ENCODE measurements at places on chromosomes 2 and 18. TPM values are rescaled to one million over a fixed set of nuclear protein-coding genes. Genes with fewer than 3 reads are reported as not detected.

- no peak for DNase-seq
Observed at GRCh38 chr2:216424274-216424673, 12.0 kb downstream of the SMARCAL1 start.

DNA sequence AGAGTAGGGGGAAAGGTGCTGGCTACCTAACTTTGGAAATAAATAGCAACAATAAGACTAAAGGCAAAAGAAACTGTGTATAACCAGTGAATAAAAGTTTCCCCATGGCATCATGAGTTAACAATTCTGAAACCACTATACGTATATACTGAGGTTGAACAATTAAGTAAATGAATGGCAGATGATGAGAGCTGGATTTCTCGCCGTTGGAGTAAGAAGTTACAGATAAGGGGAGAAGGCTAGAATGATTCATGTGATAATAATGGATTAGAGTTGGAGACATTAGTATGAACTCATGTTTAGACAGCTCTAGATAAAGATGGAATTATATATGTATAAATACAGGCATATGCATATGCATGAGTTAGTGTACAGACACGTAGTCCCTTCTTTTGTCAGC, 152.7 kb downstream of the UBR3 start:
- DNase-seq, result no peak

GRCh38 chr2:98823196-98824170, 92.6 kb upstream of the MGAT4A start:
- no peak for DNase-seq

DNA sequence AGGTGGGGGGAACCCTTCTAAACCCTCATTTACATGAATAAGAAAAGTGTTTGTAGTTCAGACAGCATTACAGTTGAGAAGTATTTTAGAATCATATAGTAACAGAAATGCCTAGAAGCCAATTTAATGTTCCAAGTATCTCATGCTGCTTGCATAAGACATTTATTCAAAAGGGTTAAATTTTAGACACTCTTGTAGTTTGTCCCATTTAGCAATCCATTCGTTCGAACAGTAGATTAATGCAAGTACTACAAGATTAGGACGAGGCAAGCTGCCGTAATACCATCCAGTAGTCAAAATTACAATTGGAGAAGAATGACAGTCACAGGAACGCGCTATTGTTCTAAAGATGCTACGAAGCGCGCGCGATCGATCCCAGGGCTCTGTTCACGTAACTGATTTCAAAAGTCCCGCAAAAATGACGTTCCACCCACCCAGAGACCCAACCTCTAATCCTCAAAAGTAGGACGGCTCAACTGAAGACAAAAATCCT, 1.2 kb downstream of the TMEM237 start:
- no peak for DNase-seq

DNA sequence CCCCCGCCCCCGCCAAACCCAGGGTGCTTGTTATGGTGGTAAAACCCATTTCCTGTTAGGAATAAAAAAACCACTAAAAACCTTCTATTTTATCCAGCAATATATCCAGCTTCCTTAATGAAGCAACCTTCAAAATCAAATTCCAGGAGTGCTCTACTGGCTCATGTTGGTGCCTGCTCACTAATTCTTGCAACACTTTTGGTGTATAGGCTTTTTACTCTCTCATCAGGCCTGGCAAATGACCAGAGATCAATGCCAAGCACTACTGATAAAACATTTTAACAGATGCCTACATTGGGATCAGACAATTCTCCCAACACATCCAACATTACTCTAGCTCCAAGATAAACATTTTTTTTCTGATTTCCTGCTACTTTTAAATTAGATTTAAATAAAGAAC, 312.4 kb downstream of the KCNJ3 start:
- no peak for DNase-seq

- no peak for DNase-seq
Observed at GRCh38 chr2:156349161-156349560, 16.6 kb upstream of the NR4A2 start.

DNA sequence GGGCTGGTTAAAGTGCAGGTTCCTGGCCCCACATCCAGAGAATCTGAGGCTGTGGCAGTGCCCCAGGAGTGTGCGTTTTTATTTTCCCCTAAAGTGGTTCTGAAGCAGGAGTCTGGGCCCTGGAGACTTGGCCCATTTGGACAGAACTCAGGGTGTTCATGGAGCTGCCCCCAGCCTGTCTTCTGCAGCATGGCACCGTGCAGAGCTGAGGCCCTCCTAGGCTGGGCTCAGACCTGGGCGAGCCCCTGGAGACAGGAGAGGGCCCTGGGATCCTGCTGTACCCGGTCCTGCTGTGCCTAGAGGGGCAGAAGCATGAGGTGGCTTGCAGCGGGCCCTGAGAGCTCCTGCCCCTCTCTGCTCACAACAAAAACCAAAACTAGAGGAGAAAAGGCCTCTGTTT, 58.8 kb upstream of the B3GNT7 start:
- no peak for DNase-seq

GRCh38 chr2:65688141-65688886, 255.9 kb upstream of the SPRED2 start:
- no peak for DNase-seq

DNA sequence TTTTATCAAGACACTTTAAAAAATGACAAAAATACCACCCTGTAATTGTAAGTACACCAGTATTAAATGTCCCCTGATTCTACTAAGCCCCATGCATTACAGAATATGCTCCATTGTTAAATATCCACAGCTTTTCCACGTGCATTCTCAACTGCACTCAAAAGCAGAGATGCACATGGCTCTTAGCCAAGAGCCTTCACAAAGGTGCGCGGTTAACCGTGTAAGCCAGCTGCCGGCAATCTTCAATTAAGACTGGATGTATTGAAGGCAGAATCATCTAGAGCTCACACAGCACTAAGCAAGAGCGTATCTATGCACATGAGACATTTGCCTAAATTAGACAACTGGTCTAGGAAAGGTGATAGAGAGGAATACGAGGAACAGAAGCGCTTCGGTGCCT, 278.3 kb downstream of the NAPG start:
- no peak for DNase-seq

DNA sequence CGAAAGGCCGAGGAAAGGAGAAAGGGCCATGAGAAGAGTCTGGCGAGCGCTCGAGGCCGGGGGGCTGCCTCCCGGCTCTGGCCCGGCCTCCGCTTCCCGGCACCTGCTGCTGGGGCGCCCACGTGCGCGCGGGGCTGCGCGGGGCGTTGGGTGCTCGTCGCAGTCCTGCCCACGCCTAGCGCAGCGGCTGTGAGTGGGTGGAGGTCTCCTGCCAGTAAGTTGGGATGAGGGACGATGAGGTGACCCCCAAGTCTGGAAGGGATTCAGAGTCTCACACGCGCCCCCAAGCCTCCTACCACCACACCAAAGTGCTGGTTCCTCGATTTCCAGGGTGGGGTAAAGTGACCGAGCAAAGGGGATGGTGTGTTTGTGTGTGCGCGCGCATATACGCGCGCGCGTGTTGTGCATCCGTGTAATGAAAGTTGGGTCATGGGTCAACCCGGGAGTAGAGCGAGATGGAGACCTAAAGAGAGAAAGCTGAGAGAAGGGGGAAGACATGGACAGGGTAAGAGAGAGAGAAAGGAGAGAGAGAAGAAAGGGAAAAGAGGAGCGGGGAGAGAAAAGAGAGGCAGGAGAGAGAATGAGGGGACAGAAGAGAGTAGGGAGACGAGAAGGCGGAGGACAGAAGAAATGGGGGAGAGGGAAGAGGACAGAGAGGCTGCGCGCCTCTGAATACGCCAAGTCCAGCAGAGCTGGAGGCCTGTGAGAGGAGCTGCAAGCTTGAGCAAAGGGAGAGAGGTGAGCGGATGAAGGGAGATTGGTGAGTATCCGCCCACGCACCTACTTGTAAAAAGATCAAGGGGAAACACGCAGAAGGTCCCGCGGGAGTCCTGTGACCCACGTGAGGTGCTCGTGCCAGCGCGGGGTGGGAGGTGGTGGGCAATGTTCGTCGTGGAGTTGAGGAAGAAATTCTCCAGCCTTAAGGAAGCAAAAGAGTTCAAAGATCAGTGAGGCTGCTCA, 1.7 kb upstream of the NETO1 start:
- no peak for DNase-seq

GRCh38 chr2:153388246-153388645, 90.3 kb downstream of the RPRM start:
- no peak for DNase-seq

DNA sequence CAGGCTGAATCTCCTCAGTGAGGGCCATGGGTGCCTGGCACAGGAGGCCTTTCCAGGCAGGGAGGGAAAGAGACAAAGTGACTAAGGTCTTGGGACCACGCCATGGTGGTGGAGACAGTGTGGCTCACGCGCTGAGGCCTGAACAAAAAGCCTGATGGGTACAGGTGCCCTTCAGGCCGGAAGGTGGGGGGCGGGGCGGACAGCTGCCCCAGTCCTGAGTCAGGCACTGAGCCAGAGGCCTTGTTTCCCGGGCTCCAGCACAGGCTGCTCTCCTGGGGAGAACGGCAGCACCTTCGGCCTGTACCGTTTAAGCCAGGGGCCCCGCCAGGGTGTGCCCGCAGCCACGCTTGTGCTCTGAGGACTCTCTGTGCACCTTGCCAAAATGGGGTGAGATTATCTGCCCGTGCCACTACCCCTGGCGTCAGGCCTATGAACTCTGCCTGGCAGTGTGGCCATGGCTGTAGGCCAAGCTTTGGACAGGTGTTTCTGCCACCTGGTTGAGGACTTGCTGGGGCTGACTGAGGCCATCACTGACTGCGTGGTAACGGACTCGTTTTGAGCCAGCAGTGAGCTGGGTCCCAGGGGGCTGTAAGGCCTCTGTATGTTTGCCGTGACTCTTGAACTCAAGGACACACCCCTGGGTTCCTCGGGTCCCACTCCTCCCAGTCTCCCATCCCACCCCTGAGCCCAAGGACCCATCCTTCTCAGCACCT, 31.7 kb upstream of the DNMT3A start:
- no peak for DNase-seq

DNA sequence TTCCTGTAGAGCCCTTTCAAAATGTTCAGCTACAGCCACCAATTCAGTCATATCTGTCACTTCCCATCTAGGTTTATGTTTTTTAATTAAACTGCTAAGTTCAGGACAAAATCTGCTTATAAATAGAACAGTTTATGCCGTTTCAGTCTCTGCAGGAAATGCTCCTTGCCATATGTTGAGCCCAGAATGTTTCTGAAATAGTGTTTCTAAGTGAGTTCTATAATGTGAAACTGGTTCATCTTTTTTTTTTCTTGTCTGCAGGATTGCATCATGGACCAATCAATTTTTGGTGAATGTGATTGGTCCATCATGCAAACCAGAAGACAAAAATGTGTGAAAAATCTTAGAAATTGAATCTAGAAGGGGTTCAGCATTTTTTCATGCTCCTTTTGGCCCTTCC, 30.2 kb upstream of the RHOB start:
- DNase-seq, result no peak

GRCh38 chr2:28676152-28676835, 75.3 kb upstream of the PPP1CB start:
- no peak for DNase-seq

DNA sequence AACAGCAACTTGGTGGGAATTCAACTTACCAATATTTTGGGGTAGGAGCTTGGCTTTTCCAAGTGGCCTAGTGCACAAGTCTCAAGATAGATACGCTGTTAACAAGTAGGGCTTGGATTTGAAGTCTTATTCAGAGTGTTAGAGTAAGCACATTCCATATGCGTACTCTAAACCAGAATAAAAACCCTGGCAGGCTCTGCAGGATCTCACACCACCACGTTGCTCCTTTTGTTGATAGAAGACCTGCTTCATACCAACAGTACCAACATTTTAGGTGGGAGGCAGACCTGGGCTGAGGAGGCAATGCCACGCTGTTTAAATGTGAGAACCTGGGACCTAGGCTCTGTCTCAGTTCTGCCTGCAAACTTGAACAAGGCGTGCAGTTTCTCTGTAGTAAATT, 214.0 kb downstream of the RNF144A start:
- DNase-seq, result no peak

DNA sequence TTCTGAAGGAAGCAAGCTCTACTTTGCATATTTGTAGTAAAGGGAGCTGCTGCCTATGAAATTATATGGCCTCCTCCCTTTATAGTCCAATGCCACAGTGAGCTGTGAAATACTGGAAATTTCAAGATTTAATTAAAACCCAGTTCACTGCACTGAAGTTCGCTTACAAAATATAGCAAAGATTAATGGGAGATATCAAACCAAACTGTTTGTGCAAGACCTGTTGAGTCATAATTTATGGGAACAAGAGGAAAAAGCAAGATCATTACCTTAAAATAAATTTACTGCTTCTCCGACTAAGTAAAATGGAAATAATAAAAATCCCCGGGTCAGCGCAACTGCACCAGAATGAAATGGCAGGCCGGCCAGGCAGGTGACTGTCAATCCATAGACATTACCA, 215.5 kb upstream of the RAB6C start:
- no peak for DNase-seq

- DNase-seq, result no peak
Observed at GRCh38 chr2:138866797-138867196, 86.6 kb upstream of the NXPH2 start.

- no peak for DNase-seq
Observed at GRCh38 chr2:159614534-159615366, 1.6 kb downstream of the BAZ2B start.

- DNase-seq, result no peak
Observed at GRCh38 chr2:75523313-75524275, 37.1 kb downstream of the EVA1A start.

The MYCN gene
- 0.14 TPM for total RNA-seq

The CTAGE1 gene
- total RNA-seq, result 0.07 TPM

The TAF4B gene
- 1.7 TPM for total RNA-seq

The PTCD3 gene
- total RNA-seq, result 232 TPM

The ANKRD53 gene
- 0.93 TPM for total RNA-seq

The DNAJC5G gene
- total RNA-seq, result 1.1 TPM

The UPP2 gene
- not detected for total RNA-seq

Measured in heart right ventricle (tissue), 16 donors.